ENCODE measurements at places on chromosomes 7 and 10.

- no peak for DNase-seq
These were observed 223.7 kb downstream of the BUB3 start for GRCh38 chr10:123377883-123378282.

GRCh38 chr7:83455612-83456011 is 193.3 kb downstream of the SEMA3E start:
- no peak for DNase-seq

- DNase-seq: no peak
These were observed 47.8 kb upstream of the NKX2-3 start for GRCh38 chr10:99484626-99485581.

- no peak for DNase-seq
These were observed 519.2 kb downstream of the TFEC start for GRCh38 chr7:115511330-115511729.

- DNase-seq: no peak
These were observed 42.1 kb upstream of the RASGEF1A start for GRCh38 chr10:43308986-43309385.

- DNase-seq: peak; percentile 41
These were observed 182.4 kb downstream of the PLXNA4 start for GRCh38 chr7:132393789-132394261.

DNA sequence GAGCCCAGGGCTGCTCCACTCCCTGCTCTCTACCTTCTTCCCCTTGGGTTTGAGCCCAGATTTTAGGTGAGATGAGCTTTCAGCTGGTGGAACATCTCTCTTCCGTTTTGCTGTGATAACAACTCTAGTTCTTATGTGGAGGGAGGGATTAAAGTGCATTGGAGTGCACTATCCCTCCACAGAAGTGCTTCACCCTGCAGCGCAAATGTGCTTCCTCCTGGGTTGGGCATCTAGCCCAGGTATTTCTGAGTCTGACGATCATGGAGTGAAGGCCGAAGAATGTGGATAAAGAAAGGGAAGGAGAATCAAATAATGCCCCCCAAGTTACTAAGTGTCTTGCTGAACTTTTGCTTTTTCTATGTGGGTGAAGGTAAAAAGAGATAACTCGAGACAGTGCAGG is 157.4 kb downstream of the CACNB2 start:
- DNase-seq: no peak

DNA sequence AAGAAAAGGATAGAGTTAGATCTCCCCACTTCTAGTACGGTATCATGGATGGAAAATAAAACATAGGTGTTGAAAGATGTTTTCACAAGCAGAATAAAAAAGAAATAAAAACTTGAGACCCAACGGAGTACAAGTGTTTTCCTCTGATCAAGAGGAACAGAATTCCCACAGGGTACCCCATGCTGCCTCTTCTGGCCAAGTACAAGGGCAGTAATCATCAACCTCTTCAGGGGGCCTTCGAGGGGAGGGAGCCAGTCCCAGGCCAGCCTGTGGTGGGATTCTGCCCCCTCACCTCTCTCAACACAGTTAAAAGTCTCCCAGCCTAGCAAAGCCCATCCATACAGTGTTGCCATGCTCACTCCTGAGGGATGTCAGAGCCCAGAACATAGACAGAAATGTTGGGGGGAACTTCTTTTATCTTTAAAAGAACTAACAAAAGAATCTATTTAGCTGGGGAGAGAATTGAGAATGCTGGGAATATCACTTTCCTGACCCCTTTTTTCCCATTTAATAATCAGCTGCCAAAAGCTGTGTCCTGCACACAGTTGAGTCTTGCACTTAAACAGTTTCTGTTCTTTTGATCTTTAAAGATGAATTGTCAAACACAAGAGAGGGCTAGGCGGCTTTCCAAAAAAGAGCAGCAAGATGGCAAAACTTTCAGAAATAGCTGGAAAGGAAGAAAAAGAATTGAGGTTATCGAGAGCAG is 101.7 kb downstream of the PTN start:
- DNase-seq: no peak

- DNase-seq: peak; percentile 18
These were observed 282.1 kb downstream of the KCND2 start for GRCh38 chr7:120554960-120555571.

GRCh38 chr10:110304394-110304779 is 333 bp downstream of the SMNDC1 start:
- no peak for DNase-seq

DNA sequence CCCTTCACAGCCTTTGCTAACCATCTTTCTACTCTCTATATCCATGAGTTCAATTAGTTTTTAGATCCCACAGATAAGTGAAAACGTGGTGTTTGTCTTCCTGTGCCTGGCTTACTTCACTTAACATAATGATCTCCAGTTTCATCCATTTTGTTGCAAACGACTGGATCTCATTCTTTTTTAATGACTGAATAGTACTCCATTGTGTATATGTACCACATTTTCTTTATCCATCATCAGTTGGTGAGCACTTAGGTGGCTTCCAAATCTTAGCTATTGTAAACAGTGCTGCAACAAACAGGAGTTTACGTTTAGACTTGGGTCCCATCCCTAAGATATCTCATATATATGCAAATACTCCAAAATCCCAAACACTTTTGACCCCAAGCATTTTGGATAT is 9.1 kb downstream of the CDC123 start:
- DNase-seq: no peak

DNA sequence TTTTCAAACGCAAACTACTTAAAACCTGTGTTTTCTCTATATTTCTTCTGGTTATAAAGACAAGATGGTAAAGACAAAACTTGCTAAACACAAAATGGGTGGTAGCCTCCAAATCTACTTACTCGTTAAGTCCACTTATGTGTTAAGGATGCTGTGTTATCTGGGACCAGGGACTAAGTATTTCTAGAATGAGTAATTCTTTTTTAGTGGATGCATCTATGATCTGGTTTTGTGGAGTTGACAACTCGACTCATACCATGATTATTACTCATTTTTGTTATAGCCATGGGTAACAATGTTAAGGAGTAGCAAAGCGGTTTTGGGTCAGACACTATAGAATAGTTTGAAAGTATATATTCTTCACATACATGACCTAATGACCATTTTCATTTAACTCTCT is 239.5 kb upstream of the FOXP2 start:
- no peak for DNase-seq
